ENCODE measurements at places on chromosomes 11 and 22.

GRCh38 chr11:72223615-72224563 is 678 bp upstream of the INPPL1 start:
- peak; percentile 87 for DNase-seq

DNA sequence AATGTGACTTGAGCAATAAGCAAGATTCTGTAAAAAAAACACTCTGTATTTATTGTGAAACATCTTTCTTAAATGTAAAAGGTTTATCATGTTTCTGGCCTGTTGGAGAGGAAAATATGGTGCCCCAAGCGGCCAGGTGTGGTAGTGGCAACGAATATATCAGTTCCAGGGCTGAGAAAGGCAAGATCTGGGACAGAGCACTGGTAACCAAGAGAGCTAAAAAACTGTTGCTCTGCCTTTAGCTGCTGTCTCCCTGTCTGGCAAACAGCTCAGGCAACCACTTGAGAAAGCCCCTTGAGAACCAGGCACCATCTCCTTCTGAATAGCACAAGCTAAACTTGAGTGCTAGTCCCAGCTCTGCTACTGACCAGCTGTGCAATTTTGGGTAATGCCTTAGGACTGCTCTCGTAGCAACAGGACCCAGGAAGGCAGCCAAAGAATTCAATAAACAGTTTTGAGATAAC is 129.9 kb downstream of the KCNC1 start:
- no peak for DNase-seq

DNA sequence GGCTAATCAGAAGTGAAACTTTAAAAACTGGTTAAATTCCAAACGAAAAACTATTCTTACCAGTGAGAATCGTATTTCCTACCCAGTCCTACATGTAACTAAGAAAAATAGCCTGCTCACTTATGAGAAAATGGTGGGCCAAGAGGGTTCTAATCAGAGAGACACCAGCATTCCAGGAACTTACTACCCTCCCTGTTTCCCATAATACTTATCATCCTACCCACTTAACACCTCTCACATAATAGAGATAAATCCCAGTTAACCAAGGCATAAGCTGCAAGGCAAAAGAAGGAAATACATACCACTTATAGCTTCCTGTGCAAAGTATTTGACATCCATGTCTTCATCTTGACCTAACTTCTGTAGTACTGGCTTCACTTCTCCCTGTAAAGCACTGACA is 24.4 kb downstream of the PPP2R1B start:
- DNase-seq, result no peak

GRCh38 chr11:1682225-1682905 is 14.6 kb upstream of the KRTAP5-6 start:
- DNase-seq, result peak; percentile 55

GRCh38 chr11:117835576-117835975 is 11.0 kb upstream of the FXYD2 start:
- no peak for DNase-seq

DNA sequence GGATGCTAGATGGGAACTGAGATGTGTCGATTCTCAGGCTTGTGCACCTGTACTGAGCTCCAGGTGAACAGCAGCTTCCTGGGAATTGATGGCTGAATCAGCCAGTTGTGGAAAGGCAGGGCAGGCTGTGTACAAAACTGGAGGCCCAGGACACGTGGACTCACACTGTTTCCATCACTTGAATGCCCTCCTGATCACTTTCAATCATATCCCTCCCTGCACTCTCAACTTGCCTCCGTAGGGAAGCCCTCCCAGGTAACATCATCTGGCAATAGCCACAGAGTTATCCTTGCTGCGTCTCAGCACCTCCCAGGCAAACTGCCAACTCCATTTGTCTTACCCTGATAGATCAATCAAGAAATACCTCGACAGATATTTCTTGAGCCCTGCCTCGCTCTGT is 10.1 kb downstream of the FAM83F start:
- DNase-seq, result no peak

- DNase-seq, result no peak
Observed at GRCh38 chr11:103946793-103947545, 89.5 kb upstream of the DDI1 start.

DNA sequence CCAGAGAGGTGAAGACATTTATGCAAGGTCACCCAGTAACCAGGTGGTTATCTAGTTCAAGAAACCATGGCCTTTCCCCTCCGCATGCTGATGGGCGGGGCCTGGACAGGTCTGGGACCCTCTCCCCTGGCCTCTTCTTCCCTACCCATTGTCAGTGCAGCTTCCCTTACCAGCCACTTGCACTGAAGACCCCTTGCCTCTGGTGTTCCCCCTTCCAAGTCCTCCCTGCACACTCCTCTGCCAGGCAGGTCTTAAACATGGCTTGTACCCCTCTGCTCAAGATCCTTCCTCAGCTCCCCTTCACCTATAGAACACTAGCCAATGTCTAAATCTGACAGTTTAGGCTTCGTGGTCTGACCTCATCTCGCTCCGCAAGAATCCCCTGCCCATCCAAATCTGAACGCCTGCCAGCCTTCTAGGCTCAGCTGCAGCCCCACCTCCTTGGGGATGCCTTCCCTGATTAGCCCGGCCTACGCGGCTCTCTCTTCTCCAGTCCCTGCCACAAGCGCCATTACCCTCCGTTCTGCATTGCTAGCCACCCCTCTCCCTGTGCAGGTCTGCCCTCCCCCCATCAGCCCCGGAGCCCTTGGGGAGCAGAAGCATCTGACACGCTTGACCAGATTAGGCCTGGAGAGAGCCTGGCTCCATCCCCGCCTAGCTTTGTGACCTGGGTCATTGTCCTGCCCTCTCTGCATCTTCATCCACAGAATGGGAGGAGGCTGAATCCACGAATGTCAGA is 213.8 kb downstream of the DSCAML1 start:
- DNase-seq, result peak; percentile 92

DNA sequence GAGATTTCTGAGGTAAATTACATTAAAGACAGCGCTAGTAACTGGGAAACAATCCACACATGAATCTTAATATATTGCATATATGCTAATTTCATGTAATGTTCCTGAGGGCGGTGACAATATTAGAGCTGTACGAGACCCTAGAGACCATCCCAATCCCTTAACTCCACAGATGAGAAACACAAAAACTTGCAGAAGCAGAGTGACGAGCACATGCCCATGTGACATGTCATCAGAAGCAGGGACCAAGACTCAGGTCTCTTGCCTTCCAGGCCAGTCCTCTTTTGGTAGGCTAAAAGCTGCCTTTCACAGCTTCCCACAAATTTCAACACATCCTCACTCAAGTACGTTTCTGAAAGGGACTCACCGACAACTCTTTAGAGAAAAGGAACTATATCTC is 11.8 kb downstream of the MAPK1 start:
- no peak for DNase-seq

- DNase-seq, result no peak
Observed at GRCh38 chr11:126257764-126258163, 10.9 kb downstream of the SRPRA start.

GRCh38 chr11:13772223-13773046 is 104.0 kb downstream of the FAR1 start:
- DNase-seq, result peak; percentile 85

DNA sequence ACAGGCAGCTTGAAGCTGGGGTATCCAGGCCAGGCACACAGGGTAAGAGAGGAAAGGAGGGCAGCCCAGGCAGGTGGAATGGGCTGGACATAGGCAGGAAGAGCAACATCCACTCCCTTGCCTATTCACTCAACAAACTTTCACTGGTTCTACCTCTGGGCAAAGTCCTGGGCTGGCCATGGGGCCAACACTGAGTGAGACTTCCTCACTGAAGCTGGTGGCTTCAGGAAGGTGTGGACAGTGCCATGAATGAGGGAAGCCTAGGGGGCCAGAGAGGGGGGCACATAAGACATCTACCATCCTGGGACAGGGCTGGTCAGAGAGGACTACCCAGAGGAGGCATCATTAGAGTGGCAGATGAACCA is 44.9 kb upstream of the TCF20 start:
- DNase-seq, result no peak

GRCh38 chr11:39772525-39773137 is 1686.8 kb downstream of the LRRC4C start:
- DNase-seq, result no peak

- DNase-seq, result no peak
Observed at GRCh38 chr11:123132881-123133280, 62.2 kb downstream of the CLMP start.

DNA sequence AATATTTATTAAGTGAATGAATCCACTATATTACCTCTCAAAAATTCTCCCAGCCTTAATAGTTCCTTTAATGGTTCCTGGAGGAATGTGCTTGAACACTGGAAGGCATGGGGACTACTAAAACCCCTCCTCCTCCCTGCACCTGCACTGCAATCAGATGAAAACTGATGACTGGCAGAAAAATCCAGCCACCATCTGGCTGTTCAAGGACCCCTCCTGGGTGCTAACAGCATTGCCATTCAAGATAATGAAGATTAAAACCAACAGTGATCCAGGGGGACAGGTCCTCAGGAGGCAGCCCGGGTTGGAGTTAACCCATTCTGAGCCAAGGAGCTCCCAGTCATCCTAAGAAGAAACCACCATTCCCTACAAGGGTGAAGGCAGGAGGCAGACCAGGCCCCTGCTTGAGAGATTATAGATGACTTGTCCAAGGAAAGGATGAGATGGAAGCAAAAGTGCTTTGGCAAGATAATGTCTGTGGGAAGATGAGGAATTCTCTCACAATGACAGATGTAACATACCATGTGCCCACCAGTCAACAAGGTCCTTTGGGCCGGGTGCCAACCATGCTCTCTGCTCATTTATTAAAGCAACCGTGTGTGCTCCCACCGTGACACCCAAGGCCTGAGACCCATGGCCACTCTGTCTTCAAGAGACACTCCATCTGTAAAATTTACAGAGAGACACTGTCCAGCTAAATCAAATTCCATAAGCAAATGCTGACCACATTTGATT is 90.6 kb downstream of the LARGE1 start:
- DNase-seq, result no peak

DNA sequence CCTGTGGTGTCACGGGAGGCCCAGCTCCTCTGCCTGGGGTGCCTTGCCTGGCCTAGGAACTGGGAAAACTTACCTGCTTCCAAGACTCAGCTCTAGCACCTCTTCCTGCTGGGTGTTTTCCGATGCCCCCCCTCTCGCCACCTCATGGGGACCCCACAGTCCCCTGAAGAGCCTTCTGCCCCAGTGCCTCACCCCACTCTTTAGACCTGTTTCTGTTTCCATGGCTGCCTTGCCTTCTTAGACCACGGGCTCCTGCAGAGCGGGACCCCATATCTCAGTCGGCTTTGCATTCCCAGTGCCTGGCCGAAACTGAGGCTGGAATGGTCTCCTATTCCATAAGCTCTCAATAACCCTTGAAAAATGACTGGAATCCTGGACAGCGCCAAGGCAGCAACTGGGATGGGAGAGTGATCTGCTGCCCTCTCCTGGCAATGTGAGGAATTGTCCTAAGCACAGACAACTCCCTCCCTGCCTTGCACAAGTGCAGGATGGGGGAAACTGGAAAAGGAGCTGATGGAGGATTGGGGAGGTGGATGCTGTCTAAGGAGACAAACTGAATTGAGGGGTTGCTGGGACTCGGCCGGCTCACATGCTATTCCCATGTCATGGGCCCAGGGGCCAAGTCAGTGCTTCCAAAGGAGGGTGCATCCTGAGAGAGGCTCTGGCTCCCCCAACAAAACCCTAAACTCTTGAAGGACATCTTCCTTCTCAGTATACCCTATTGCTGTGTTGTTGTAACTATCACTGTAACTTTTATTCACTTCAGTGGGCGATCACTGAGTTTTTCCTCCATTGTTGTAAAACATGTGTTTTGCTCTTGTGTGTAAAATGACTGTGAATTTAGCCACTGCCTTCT is 26.6 kb upstream of the IL17RA start:
- peak; percentile 79 for DNase-seq

DNA sequence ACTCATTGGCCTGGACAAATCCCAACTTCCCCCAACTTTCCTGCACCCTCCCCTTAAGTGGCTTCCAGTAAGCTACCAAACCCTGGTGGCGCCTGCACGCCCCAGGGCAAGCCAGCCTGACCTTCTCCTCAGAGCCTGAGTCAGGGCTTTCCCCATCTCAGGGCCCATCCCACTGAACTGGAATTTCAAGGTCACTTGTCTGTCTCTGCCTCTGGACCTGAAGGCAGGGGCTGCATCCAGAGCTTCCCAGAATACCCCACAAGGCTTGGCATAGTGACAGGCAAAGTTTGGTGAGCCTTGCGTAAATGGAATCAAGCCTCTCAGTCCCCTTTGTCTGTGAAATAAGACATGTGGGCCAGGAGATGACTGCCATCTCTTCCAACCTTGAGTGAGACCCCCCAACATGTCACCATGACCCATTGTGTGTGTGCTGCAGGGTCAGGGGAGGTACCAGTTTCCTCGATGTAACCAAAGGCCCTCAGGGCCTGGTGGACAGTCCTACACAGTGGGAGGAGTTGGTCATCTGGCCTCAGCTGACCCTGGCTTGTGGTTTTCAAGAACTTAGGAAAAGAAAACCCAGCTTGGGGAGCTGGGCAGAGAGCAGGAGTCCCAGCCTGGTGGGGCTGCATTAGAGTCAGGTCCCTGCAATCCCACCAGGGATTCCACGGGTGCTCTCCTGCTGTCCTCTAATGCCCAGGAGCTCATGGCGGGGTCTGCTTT is 8.9 kb downstream of the ALX4 start:
- DNase-seq, result no peak

Measured in kidney (tissue), 22 donors.